ENCODE measurements at places on chromosomes 16 and 17.

DNA sequence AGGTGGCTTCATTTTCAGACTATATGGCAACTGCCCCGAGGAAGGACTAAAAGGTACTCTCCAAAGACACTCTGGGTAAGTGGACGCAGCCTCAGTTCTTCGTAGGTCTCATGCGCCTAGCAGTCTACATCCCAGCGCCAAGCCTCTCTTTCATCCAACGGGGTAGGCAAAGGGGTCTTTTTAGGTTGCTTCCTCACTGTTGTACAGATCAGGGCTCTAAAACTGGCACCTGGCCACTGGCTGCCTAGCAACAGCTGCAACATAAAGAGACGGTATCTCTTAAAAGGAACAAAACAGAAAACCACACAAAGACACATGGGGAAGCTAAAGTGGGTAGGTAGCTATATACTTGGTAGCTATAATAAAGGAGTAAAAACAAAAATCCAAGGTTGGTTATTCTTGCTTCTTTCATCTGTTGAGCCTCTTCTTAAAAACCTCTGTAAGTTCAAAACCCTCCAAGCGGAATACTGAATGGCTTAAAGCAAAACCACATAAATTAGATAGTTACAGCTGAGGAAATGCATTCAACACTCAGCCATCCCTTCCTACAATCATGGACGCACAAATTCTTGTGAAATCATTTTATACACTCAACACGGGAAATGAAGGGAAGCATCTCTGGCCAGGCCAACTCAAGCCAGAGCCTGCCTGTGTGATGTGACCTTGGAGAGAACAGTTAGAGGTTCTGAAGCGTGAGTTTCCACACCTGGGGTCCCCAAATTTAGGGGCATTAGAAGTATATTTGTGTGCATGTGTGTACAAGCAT lies 22.7 kb downstream of the CYTH1 start:
- DNase-seq, result no peak

- no peak for DNase-seq
Measured at GRCh38 chr16:86100205-86101136, 201.5 kb downstream of the IRF8 start.

- DNase-seq, result no peak
Measured at GRCh38 chr17:36629252-36629847, 28.0 kb downstream of the MRM1 start.

DNA sequence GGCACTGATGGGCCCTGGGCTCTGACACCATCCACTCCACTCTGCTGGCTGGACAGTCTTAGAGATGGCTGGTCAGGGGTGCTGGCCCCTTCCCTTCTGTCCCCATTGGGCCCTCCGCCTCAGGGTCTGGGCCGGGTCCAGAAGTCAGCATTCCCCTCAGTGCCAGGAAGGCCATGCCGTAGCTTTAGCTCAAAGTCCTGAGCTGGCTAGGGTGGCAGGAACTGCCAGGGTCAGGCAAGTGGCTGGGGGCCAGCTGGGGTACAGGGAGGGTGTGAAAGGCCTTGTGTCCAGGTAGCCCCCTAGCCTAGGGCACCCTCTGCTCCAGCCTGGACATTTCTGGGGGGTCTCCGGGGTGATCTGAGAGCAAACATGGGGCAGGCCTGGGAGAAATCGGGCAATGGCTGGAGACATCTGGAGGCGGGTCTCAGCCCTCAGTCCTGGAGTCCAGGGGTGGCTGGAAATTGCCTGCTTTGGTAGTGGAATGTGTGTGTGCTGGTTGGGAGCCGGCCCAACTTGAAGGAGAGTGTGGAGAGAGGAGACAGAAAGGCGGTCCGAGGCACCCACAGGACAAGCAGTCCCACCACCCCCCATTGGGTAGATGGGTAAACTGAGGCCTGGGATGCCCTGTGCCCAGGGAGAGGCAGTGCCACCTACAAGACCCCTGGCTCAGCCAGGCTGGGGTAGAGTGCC lies 32.5 kb downstream of the TPSG1 start:
- DNase-seq, result no peak

DNA sequence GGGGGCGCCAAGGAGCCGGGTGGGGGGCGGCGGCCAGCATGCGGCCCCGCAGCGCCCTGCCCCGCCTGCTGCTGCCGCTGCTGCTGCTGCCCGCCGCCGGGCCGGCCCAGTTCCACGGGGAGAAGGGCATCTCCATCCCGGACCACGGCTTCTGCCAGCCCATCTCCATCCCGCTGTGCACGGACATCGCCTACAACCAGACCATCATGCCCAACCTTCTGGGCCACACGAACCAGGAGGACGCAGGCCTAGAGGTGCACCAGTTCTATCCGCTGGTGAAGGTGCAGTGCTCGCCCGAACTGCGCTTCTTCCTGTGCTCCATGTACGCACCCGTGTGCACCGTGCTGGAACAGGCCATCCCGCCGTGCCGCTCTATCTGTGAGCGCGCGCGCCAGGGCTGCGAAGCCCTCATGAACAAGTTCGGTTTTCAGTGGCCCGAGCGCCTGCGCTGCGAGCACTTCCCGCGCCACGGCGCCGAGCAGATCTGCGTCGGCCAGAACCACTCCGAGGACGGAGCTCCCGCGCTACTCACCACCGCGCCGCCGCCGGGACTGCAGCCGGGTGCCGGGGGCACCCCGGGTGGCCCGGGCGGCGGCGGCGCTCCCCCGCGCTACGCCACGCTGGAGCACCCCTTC lies 484 bp downstream of the FZD2 start:
- no peak for DNase-seq

DNA sequence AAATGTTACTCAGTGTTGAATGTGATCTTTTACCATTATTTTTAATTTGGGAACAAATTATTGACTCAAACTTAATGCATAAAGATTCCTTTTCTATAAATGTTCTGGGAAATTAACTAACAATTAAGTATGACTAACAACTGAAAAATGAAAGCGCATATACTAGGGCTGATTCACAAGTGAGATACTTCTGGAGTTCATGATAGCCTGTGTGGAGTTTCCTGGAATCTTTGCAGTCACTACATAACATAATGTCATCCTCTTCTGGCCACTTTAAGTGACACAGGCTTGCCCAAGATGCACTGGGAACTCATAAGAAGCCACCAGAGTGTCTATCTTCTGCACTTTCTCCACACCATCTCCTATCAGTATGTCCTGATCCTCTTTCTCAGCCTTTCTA lies 450.3 kb upstream of the CDH11 start:
- DNase-seq, result no peak

DNA sequence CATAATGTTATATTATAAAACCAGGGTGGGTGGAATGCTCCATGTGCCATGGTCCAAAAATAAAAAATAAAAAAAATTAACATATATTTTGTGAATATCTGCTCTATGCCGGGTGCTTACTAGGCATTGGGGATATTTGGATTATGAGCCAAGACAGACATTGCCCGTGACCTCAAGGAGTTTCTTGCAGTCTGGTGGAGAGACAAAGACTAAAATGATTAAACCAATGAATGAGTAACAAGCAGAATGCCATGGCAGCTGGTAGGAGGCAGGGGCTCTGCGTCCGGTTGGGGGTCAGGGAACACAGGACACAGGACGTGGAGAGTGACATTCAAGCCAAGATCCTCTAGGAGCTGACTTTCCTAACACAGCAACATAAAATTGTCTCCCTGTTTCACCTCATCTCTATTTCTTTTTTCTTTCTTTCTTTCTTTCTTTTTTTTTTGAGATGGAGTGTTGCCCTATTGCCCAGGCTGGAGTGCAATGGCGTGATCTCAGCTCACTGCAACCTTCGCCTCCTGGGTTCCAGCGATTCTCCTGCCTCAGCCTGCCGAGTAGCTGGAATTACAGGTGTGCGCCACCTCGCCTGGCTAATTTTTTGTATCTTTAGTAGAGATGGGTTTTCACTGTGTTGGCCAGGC lies 35.4 kb downstream of the RGS9 start:
- no peak for DNase-seq

All from cortex of kidney (tissue), 1 donor.